ENCODE measurements at places on chromosomes 3 and 15.

GRCh38 chr3:16448639-16449070, 64.8 kb downstream of the RFTN1 start:
- DNase-seq = peak; percentile 92

DNA sequence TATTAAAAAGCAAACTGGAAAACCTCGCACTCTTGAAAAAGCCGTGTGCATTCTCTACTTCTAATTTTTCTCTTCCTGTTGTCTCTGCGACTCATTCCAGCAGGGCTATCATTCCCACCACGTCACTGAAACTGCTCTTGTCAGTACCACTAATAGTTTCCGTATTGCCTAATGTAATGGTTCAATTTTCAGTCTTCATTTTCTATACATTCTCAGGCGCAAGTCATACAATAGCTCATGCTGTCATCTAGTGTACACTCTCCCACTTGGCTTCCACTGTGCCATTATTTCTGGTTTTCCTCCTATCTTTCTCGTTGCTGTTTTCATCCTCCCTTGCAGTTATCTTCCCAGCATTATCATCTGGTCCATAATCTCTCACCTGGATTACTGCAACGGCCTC, 160.2 kb downstream of the SPATA16 start:
- DNase-seq = no peak

DNA sequence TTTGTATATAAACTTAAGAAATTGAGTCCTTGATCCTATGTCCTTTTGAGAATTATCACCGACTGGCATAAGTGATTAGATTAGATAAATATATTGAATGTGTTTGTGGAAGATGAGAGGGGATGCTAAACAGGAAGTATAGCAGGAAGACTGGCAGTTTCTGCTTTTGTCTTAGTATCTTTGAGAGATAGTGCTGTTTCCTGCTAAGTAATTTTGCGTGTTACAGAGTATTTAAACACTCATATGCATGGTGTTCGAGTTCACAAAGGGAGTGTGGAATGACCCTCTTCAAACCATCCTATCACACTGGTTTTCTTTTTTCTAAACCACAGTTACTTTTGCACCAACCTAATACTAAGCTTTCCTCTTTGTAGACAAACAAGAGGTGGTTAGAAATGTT, 106.0 kb downstream of the KLHL25 start:
- no peak for DNase-seq

GRCh38 chr3:138389144-138389601, 40.8 kb downstream of the MRAS start:
- DNase-seq = no peak

GRCh38 chr3:127831723-127832172, 9.4 kb upstream of the MGLL start:
- peak; percentile 58 for DNase-seq

GRCh38 chr15:68934341-68934740, 4.0 kb downstream of the SPESP1 start:
- DNase-seq = no peak

DNA sequence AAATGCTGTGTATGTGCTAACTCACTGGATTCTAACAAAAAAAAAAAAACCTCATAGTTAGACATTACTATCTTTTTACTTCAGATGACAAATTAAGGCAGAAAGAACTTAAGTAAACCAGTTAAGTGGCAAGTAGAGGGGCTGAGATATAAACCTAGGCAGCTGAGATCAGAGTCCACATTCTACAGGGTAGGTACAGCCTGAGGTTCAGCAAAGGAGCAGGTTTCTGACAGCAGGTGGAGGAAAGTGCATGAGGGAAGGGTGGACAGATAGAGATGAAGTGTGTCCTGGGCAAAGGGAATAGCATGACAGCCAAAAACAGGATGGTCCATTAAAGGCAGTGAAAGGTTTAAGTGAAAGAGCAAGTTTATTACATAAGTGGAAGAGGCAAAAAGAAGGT, 329.2 kb downstream of the ULK4 start:
- no peak for DNase-seq

DNA sequence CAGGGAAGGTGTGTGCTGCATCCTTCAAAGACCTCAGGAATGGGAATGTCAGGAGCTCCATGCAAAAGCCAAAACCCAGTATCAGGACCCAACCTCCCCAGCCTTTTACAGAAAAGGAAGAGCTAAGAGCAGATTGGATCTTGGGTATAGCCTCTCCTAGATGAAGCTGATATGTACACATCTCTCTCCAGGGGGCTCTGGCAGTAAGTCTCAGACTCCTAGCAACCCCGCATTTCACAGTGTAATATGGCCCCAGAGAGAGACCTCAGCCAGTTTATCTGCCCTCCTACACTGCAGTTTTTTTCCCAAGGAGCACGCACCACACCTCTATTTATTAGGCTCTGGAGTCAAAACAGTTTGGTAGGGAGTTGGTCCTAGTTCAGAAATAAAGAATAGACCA, 88.2 kb downstream of the RBPMS2 start:
- no peak for DNase-seq

DNA sequence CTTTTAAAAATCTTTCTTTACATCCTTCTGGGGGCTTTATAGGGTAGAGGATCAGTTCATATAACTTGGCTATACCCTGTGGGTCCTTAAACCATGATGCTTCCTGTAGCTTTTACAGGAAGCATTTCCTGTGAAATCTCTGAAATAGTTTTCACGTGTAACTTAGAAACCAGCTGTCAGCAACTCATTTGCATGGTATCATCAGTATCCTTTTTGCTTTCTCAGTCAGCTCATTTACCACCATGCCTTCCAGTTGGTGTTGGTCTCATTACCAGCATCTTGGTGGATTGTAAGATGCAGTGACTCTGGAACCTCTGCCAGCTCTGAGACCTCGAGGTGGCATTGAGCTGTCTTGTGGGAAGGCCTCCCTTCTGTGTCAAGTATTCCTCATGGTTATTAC, 96.7 kb upstream of the MYZAP start:
- DNase-seq = no peak

DNA sequence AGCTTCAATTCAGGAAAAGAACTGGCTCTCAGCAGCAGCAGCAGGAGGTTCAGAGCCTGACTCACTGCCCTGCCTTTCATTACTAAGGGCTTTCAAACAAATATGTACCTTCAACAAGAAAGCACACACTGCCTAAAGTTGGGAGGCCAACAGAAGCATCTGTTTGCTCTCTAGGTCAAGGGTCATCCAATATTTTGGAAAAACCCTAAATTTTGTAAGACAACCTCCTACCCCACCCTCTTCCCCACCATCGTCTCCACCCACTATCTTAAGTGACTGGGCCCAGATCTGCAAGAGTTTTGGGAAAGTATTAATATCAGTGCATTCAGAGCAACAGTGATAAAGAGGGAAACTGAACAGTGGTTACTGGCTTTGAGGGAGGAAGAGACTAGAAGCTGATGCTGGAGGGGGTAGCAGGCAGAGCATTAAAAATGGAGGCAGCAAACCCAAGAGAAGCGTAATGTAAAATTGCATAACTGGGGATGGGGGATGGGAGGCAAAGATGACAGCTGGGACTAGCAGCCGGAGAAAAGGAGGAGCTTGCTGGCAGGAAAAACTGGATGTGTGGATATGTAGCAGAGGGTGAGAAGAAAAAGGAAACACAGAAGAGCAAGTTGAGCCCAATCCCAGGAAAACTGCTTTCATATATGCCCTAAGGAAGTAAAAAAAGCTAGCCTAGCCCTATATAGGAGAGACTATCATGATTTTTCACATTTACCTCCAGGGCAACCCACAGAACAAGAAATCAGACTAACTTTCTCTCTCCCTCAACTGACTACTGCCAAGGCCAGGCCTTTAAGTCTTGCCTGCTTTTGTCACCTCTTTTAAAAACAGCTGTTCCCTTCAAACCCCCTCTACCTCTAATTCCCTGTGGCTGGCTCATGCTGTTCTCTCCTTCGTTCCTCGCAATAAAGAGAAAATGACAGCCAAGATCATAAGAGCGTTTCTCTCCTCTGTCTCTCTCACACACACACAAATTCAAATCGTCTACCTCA, 31.4 kb downstream of the NPTN start:
- peak; percentile 42 for DNase-seq

GRCh38 chr3:155641956-155642355, 102.9 kb downstream of the PLCH1 start:
- no peak for DNase-seq

DNA sequence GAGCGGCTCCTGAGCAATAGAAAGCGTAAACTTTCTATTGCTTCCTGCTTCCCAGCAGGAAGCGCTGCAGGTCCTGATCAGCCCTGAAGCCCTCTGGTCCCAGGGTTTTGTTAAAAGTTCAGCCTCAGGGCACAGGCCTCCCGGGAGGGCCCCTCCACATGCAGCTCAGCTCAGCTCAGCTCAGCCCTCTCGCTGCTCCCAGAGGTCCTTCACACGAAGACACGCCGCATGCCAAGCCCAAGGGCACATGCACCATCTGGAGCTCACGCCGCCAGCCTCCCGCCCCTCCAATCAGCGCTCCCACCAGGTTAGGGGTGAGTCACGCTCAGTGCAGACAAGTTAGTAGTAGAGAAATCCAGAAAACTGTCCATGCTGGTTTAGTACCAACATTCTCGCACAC, 12.7 kb downstream of the TKT start:
- peak; percentile 83 for DNase-seq

- no peak for DNase-seq
Measured at GRCh38 chr3:73866846-73867245, 242.1 kb upstream of the PDZRN3 start.

GRCh38 chr15:35929740-35930444, 383.9 kb upstream of the DPH6 start:
- no peak for DNase-seq

GRCh38 chr3:43389388-43390254, 103.3 kb downstream of the SNRK start:
- no peak for DNase-seq

Measured in AG08395 (cell line).